ENCODE measurements at places on chromosomes 3 and 15.

- no peak for DNase-seq
Observed at GRCh38 chr15:79904271-79904670, 7.5 kb upstream of the MTHFS start.

DNA sequence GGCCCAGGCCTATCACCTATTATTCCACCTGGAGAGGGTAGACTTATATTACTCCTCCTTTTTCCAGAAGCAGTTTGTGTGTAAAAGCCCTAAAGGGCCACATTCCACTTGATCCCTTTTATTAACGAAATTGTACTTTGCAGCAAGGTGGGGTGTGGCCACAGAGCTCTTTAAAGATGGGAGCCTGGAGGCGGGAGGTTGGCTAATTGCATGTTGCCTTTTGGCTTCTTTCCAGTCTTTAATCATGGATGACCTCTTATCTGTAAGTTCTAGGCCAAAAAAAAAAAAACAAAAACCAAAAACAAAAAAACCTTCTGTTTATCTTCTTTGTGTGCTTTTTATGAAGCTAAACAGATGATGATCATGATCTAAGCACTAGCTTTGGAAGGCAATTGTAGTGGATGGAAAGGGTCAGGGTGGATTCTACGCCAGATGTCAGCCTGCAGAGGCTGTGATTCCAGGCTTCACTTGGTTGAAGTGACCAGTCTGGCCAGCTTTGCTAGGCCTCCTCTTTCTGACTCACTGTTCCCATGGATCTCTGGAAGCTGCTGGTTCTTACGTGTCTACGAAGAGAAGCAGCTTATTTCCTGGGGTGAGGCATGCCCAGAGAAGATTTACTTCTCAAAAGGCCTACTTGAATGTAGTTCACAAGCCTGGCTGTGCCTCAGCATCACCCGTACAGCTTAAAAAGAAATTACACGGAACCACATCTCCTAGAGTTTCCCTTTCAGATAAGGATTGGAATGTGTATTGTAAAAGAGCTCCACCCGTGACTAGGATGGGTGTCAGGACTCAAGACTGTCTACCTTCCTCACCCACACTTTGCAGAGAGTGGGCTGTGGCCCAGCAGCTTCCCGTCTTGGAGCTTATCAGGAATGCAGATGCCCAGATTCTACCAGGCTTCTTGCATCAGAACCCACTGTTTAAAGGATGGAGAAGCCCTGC lies 330.9 kb upstream of the C2CD4B start:
- DNase-seq = no peak

DNA sequence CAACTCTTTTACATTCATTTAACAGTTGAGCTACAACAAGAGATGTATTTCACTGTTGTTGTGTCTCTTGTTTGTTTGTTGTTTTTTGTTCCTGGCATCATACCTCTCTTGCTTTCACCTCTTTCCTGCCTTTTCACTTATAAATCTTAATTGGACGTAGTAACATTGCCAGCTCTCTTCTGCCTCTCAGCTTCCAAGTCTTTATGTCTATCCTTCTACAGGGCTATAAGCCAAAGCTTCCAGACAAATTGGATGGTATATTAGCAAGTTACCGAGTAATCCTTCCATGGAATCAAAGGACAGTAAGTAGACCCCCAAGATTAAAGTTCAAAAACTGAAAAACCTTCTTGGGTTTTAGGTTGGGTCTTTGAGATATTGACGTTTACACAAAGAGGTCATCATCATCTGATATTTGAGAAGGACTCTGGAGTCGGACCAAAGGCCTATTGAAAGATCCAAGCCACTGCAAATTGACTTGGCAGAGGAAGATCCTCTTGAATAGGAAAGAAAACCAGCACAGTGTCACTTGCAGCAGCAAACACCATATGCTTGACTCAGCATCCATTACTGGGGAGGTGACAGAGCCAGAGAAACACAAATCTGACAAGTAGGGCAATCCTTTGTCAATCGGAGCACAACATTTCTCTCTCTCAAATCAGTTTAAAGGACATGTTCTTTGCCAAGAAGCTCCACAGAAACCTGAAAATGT lies 648.5 kb upstream of the NR2F2 start:
- no peak for DNase-seq

DNA sequence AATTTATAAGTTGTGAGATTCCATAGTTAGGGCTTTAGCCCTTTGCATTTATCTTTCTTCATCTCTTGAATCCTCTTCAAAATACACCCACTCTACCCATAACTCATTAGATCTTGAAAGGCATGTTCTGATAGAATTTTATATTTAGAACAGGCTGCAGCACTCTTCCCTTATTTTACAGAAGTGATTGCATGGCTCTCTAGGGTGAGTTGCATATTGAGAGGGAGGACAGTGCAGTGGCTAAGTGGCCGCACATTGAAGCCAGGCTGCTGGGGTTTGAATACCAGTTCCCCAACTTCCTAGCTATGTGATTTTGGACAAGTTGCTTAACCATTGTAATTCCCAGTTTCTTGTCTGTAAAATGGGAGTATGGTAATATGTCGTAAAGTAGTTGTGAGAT lies 2.5 kb downstream of the CD86 start:
- DNase-seq = no peak

- DNase-seq = no peak
Observed at GRCh38 chr15:40340740-40341400, at the start of gene CCDC9B. Gene CCDC9B (minus strand): TSS chr15:40340939. CDS start chr15:40340819, 120 bp downstream.

DNA sequence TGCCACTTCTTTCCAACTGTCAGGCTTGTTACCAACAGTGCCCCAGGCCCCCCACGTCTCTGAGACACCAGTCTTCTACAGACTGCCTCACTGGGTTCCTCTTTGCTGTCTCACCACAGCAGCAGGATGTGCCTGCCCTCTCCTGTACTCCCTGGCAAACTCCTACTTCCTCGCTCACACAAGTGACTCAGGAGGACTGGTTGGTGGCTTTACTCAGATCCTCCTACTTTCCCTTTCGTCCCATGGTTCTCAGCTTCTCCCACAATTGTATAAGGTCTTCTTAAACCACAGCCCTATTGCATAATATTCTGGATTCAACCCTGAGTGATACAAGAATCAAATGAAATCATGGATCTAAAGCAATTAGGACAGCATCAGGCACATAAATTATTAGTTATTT lies 246.6 kb upstream of the PROK2 start:
- DNase-seq = no peak

GRCh38 chr3:95459706-95460105 lies 1354.7 kb upstream of the EPHA6 start:
- no peak for DNase-seq

DNA sequence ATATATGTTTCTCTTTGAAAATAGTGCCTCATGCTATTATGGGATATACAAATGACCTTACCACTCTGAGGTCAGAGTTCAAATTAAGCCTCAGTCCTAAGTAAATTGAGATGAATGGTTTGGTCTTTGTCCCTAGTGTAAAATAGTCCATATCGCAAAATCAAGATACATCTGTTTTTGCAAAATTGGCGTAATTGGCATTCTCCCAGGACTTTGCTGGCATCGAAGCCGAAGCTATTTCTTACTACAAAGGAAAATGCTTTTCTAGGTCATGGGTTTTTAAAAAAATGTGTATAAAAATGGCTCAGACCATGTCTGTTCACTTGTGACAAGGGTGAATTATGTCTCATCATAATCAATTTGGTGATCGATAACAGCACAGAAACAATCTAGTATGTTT lies 25.9 kb downstream of the ROBO2 start:
- no peak for DNase-seq

- DNase-seq = no peak
Observed at GRCh38 chr3:46393011-46393410, 13.9 kb downstream of the CCR5AS start.

GRCh38 chr15:39499042-39499441 lies 81.8 kb upstream of the THBS1 start:
- DNase-seq = no peak

GRCh38 chr15:43429687-43430086 lies 58.8 kb downstream of the TUBGCP4 start:
- DNase-seq = no peak
